Kidney epithelial cell (primary cell): ENCODE measurements at places on chromosomes 11 and 22.
A peak's percentile ranks its signal among the peaks of the same experiment; 100 is the strongest.

- DNase-seq: peak; percentile 7
Measured at GRCh38 chr11:87859636-87860035, 315.6 kb downstream of the RAB38 start.

DNA sequence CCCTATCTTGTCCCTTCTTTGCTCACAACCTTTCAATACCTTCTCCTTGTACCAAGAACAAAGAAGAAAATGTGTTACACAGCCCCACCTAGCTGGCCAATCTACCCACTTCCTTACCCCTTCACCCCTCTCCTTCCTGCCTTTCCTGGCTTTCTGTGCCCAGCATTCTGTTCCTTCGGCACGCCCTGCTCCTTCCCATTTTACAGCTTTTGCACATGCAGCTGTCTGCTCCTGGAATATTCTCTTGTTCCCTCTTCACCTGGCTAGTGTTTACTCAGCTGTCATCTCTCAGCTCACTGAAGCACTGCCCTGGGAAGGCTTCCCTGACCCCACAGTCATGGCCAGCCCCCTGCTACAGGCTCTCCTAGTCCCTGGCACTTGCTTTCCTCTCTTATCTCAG lies 30.7 kb downstream of the SERPINH1 start:
- no peak for DNase-seq

GRCh38 chr22:31646186-31647019 lies 15.6 kb downstream of the PISD start:
- peak; percentile 99 for DNase-seq

DNA sequence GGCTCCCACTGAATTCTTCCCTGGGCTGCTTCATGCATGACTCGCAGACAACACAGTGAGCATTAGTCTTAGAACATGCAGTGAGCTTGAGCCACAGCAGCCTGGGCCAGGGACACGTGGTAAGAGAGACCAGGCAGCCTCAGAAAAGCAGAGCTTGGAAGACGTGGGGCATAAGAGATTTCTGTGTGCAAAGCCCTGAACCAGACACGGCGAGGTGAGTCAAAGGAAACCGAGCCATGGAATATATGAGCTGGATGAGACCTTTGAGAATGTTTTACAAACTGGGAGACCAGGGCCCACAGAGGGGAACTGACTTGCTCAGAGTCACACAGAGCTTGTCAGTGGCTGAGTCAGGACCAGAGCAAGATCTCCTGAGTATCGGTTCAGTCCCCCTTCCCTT lies 8.5 kb upstream of the FXYD6 start:
- peak; percentile 53 for DNase-seq

- no peak for DNase-seq
Measured at GRCh38 chr11:131129474-131129873, 213.2 kb upstream of the SNX19 start.
